ENCODE measurements at places on chromosomes 3 and 15. TPM values are rescaled to one million over a fixed set of nuclear protein-coding genes. Genes with fewer than 3 reads are reported as not detected.

The CPN2 gene
- not detected for total RNA-seq

The CHRNA7 gene
- 14.4 TPM for total RNA-seq

The LDHAL6B gene
- 3.6 TPM for total RNA-seq

The STXBP5L gene
- 26.5 TPM for total RNA-seq

The PGBD4 gene
- 3.9 TPM for total RNA-seq

The IQSEC1 gene
- total RNA-seq = 25.8 TPM

The SMARCC1 gene
- total RNA-seq = 46.2 TPM

The FHIT gene
- 7.9 TPM for total RNA-seq

The CYP11A1 gene
- total RNA-seq = 2.6 TPM

The FSIP1 gene
- total RNA-seq = 1.9 TPM

The CELSR3 gene
- 3.4 TPM for total RNA-seq

The CLDN16 gene
- 0.24 TPM for total RNA-seq

The LRRIQ4 gene
- not detected for total RNA-seq

The SLC24A1 gene
- total RNA-seq = 8.7 TPM

The KLHL40 gene
- not detected for total RNA-seq

The CKMT1A gene
- 3.6 TPM for total RNA-seq

The ANKRD63 gene
- not detected for total RNA-seq

The TIGIT gene
- 5.5 TPM for total RNA-seq

The NOX5 gene
- total RNA-seq = 1.2 TPM

The PIAS1 gene
- total RNA-seq = 40.0 TPM

The REC114 gene
- total RNA-seq = not detected

The GRK7 gene
- 4.8 TPM for total RNA-seq

The CTXND1 gene
- 1.7 TPM for total RNA-seq

The UBL7 gene
- 23.8 TPM for total RNA-seq

The GPR160 gene
- 12.5 TPM for total RNA-seq

Data from umbilical cord (tissue), 2 donors.